ENCODE measurements at places on chromosomes 2 and 18.

GRCh38 chr2:72602095-72602494 lies 223.7 kb downstream of the EXOC6B start:
- no peak for DNase-seq

DNA sequence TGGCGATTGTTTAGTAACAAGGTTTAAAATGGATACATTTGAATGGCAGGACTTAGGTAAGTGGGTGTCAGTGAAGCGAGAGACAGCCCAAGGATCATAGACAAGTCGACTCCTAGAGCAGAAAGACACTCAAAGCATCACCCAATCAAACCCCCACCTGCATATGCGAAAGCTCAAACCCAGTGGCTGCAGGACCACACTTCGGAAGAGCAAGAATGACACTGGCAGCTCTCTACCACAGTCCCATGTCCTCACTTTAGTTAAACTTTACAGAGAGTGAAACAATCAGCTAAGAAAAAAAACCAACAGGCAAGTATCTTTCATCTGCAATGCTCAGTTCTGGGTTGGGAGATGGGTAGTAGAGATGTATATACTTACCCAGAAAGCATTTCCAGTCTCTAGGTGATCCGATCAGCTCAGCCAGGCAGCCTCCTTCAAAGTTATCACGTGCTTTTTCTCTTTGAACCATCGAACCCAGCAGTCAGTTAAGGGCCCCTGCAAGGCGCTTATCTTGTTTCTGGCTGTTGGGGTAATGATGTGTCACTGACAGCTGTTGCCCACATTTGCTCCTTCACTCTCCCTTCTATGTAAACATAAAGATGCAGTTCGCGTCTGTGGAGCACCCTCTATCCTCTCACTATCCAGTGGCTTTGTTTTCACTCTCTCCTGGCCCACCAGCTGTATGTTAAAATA lies 357.5 kb upstream of the ID2 start:
- no peak for DNase-seq

GRCh38 chr18:70333757-70334156 lies 44.9 kb downstream of the SOCS6 start:
- peak; percentile 93 for DNase-seq

GRCh38 chr2:102025016-102025501 lies 33.3 kb downstream of the IL1R2 start:
- DNase-seq: peak; percentile 58

GRCh38 chr2:120810639-120811038 lies 75.0 kb downstream of the GLI2 start:
- no peak for DNase-seq

DNA sequence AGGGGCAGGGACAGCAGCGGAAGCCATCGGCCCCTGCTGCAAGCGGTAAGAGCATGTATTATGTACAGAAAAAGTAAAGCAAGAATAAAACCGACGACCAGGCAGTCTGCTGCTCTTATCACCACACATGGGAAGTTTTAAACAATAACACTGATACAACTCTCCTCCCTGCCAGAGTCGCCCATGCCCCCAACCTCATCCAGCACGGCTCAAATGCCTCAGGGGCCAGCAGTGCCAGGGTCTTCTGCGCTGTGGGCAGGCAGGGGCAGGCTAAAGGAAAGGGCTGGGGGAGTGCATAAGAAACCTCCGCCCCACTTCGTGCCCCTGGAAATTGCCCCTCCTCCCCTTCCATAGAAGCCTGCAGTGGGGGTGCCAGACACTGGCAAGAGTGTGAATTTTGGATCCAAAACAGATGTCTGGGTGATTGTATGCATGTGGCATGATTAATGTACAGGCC lies 10.1 kb downstream of the TEX51 start:
- DNase-seq: no peak

DNA sequence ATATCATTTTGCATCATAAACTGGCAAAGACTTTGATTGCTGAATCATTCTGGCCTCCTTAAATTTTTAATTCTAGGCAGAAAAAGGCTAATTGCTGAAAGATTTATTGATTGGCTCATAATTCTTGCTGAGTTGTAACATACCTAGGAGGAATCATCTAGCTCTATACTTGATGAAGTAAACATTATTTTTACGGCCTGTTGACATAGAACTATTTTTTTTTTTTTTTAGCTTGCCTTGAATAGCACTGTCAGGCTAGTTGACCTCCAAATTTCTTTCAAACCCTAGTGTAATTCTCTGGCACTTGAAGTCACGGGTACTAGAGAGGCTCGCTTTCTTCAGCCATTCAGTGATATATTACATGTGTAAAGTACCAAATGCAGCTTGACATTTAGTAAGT lies 2.8 kb downstream of the SERPINB12 start:
- peak; percentile 34 for DNase-seq

GRCh38 chr2:96108541-96109360 lies 7.6 kb downstream of the ADRA2B start:
- DNase-seq: no peak

- DNase-seq: no peak
Measured at GRCh38 chr2:114550364-114550763, 107.9 kb downstream of the DPP10 start.

- DNase-seq: no peak
Measured at GRCh38 chr2:98297817-98298682, 48.2 kb upstream of the CNGA3 start.

DNA sequence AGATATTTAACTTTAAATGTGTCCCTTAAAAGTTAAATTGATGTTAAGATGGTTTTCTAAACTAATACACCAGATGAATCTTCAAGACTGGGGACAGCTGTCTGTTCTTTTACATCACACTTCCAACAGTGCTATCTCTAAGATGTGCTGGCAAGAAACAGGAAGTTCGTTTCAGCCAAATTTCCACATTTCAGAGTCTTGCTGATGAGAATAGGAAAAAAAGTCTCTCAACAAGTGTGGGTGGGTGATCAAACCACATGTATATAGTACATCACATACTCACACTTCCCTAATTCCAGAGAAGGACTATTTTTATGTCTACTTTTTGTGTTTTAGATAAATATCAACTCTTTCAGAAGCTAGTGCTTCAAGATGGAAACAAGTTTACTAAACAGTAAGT lies 1712.8 kb upstream of the TMEFF2 start:
- DNase-seq: no peak

GRCh38 chr2:51807229-51807628 lies 775.3 kb upstream of the NRXN1 start:
- DNase-seq: no peak

- DNase-seq: no peak
Measured at GRCh38 chr2:158088093-158088492, 13.6 kb upstream of the UPP2 start.
